ENCODE measurements at places on chromosomes 4 and X. TPM values are rescaled to one million over a fixed set of nuclear protein-coding genes. Genes with fewer than 3 reads are reported as not detected.

Gene UGT2B7
- total RNA-seq, result not detected

Gene ZFP92
- 0.66 TPM for total RNA-seq

Gene MAOB
- 1.4 TPM for total RNA-seq

Gene NPY1R
- 24.0 TPM for total RNA-seq

DNA sequence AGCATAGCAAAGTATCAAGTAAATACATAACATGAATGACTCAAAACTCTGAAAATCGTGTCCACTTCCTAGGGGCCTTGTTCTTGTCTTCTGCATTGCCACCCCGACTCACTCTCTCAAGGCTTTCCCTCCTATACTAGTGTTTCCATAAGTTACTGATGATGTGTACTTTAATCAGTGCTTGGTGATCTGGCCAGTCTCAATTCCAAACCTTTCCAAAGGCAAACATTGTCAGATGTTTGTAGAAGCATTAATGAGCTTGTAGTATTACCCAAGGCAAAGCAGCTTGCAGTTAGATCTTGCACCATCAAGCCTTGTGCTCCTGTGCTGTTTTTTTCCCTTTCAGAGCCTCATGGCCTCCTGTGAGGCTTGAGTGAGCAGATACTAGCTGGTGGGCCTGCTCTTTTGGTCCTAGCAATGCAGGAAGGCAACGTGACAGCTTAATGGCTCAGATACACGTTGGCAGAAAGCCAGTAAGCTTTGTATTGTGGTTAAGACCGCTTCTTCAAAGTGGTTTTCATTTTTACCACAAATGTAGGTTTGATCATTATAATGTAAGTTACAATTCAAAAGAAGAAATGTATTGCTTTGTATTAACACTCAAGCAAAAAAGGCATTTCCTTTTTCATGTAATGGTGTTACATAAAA, 51.8 kb downstream of the RBPJ start:
- no peak for DNase-seq

- no peak for DNase-seq
Observed at GRCh38 chrX:9482837-9483236, 18.0 kb downstream of the TBL1X start.

GRCh38 chr4:83964996-83965541, 429.2 kb downstream of the GPAT3 start:
- no peak for DNase-seq

DNA sequence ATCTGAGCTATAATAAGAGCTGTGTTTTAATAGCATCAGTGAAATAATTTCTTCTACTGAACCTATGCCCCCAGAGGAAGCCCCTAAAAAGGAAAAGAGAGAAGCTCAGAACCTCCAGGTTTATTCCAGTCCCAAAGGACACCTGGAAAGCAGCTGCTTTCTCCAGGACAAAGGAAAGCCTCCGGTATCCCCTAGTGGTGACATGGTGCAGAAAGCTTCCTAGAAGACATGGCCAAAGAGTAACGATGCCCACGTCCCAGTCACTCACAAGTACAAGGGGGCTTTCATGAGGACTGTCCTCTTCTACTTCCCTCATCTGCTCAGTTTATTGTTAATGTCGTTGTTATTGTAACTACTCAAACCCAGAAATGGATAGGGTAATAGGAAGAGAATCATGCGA, 343.9 kb downstream of the UNC5C start:
- no peak for DNase-seq

DNA sequence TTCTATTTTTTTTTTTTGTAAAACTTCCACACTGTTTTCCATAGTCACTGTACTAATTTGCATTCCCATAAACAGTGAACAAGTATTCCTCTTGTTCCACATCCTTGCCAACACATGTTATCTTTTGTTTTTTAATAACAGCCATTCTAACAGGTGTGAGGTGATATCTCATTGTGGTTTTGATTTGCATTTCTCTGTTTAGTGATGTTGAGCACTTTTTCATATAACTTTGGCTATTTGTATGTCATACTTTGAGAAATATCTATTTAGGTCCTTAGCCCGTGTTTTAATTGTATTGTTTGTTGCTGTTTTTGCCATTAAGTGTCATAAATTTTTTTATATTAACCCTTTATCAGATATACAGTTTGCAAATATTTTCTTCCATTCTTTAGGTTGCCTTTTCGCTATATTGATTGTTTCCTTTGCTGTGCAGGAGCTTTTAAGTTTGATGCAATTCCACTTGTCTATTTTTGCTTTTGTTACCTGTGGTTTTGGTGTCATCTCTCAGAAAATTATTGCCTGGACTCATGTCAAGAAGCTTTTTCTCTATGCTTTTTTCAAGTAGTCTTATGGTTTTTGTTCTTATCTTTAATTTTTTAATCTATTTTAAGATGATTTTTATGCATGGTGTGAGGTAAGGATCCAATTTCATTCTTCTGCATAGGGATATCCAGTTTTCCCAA, 27.9 kb upstream of the NDNF start:
- no peak for DNase-seq

DNA sequence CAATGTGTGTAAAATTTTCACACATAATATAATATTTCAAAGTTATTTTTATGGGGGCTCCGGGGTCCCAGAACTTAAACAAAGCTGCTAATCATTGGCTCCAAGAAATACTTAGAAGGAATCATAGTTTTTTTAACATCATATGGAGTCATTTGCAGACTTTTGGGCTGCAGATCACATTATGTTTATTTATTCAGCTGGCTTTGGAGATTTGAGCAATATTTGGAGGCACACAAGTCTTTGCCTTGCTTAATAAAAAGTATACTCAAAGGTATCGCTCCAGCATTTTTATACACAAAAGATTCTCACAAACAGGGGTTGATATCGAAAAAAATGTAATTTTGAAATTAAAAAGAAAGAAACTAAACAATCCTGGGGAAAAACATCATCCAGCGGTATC, 382.5 kb upstream of the TENM3 start:
- no peak for DNase-seq

DNA sequence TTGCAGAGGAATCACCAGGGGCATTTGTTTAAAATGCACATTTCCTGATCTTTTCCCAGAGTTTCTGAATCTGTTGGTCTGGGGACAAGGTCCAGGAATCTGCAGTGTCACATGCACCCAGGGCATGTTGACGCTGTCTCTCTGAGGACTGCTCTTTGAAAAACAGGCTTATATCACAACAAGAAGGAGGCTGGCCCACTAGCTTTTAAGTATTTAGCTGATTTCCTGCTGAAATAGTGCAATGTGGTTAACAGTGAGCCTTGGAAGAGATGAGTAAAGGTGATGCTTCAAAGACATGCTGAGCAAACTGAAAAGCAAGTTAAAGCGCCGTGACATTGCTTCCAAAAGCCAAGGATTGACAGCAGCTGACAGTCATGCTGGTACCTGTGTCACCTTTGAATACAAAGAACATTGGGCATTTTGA, 18.6 kb upstream of the SEPSECS start:
- DNase-seq, result no peak

- DNase-seq, result no peak
Observed at GRCh38 chr4:188841523-188841922, 702.3 kb downstream of the TRIML1 start.
